ENCODE measurements at places on chromosomes 2 and 18.
A peak's percentile ranks its signal among the peaks of the same experiment; 100 is the strongest.

GRCh38 chr2:240905176-240905781 lies 857 bp upstream of the CROCC2 start:
- no peaks in the 10 kb centered on the region for H3K4me1 ChIP-seq
- peaks cover 20% of the 10 kb centered on the region for H3K27me3 ChIP-seq
- DNase-seq, result no peak
- H3K27ac ChIP-seq, result no peak overlapping the region

GRCh38 chr2:230910546-230911177 lies 14.4 kb downstream of the GPR55 start:
- peaks cover 18% of the 10 kb centered on the region for H3K4me1 ChIP-seq
- peaks cover 3% of the 10 kb centered on the region for H3K36me3 ChIP-seq
- DNase-seq, result no peak

- no peak overlapping the region for H3K27ac ChIP-seq
- H3K27me3 ChIP-seq, result peaks cover 18% of the 10 kb centered on the region
- DNase-seq, result no peak
- no peaks in the 10 kb centered on the region for H3K4me1 ChIP-seq
- no peak overlapping the region for H3K4me3 ChIP-seq
- H3K36me3 ChIP-seq, result no peaks in the 10 kb centered on the region
These were observed 88.7 kb downstream of the ASB1 start for GRCh38 chr2:238515377-238515776.

DNA sequence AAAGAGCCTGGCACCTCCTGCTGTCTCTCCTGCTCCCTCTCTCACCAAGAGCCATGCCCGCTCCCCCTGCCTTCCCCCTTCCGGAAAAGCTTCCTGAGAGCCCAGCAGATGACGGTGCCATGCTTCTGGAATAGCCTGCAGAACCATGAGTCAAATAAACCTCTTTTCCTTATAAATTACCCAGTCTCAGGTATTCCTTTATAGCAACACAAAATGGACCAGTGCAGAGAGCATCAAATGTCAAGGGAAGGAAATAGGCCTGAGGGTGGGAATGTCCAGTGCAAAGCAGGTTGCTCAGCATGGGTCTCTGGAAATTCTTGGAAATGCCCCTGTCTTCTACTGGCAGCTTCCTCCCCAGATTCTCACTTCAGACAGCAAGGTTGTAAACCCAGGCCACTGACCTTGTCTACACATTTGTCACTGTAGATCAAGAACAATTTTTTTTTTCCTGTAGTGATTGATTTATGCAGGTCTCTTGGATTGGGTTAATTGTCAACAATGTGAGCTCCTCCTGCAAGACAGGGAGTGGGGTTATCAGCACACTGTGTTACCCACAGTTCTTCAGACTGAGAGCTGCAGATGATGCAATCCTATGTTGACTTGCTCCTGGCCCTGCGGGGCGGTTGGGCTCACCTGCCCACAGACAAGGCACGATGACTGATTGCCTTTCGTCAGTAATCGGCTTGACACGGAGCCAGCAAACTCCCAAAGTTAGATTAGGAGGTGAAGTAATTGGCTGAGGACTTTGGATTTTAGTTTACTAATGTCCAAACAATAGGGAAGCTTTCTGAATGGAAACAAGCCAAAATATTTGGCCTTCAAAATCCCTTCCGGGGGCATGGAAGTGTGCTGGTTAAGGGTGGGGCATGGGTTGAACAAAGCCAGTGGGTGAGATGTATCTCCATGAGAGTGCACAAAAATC lies 5.4 kb upstream of the BOD1L2 start:
- no peak for DNase-seq
- no peaks in the 10 kb centered on the region for H3K36me3 ChIP-seq
- H3K4me3 ChIP-seq, result no peak overlapping the region
- H3K27ac ChIP-seq, result no peak overlapping the region
- no peaks in the 10 kb centered on the region for H3K4me1 ChIP-seq
- H3K27me3 ChIP-seq, result peaks cover 8% of the 10 kb centered on the region

GRCh38 chr2:199144036-199144435 lies 313.7 kb downstream of the SATB2 start:
- no peaks in the 10 kb centered on the region for H3K36me3 ChIP-seq
- H3K4me3 ChIP-seq, result no peak overlapping the region
- no peak overlapping the region for H3K27ac ChIP-seq
- no peak for DNase-seq

- DNase-seq, result no peak
- peaks cover 8% of the 10 kb centered on the region for H3K36me3 ChIP-seq
- peaks cover 5% of the 10 kb centered on the region for H3K27me3 ChIP-seq
- H3K4me1 ChIP-seq, result peaks cover 18% of the 10 kb centered on the region
These were observed 35.0 kb downstream of the TTC32 start for GRCh38 chr2:19866771-19867170.

DNA sequence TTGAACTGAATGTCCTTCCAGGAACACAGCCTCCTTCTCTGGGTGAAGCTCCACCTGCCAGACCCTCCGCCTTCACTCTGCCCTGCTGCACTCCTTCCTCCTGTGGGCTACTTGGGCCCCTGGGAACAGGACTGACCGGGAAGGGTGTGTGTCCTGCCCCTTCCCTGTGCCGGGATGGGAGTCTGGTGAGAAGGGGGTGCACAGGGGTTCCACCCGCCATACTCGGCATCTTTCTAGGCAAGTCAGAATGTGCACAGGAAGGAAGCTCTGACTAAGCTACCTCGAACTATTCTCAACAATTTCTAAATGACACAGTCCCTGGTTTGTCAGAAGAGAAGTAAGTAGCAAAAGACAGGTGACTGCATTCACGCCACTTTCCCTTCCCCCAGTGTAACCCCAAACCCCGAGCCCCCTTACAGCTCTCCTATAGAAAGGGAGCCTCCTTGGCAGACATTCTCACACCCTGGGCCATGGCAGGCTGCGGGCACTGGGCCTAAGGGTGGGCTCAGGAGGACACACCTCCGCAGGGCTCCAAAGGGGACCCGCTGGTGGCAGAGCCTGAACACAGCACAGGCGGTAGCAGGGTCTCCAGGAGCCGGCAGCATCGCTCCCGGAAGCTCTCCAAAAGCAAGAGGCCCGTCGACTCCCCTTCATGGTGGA lies 184.1 kb downstream of the HDAC4 start:
- peak overlapping the region; percentile 92 for H3K27ac ChIP-seq
- no peaks in the 10 kb centered on the region for H3K36me3 ChIP-seq

GRCh38 chr2:13652531-13653313 lies 936.0 kb downstream of the TRIB2 start:
- H3K4me1 ChIP-seq, result no peaks in the 10 kb centered on the region
- no peak overlapping the region for H3K27ac ChIP-seq
- H3K36me3 ChIP-seq, result no peaks in the 10 kb centered on the region
- DNase-seq, result no peak

- peaks cover 42% of the 10 kb centered on the region for H3K27me3 ChIP-seq
- no peak overlapping the region for H3K4me3 ChIP-seq
- no peak overlapping the region for H3K27ac ChIP-seq
- H3K4me1 ChIP-seq, result no peaks in the 10 kb centered on the region
- H3K36me3 ChIP-seq, result peaks cover 5% of the 10 kb centered on the region
These were observed 171.5 kb downstream of the TNS1 start for GRCh38 chr2:217831306-217831705.

DNA sequence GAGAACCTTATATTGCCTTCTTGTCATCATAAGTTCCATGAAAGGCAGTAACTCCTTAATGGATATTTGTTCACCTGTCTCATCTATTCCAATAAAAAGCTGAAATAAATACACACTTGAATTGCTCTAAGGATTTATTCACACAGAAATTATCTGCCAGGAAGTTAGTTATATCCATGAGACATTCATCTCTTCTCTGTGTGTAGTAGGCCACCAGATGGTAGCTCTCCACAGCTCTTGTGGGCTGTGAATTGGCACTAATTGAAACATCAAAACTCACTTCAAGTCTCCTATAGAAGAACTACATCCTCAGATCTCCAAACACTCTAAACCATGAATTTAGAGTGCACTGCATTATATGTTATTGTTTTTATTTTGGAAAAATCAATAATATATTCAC lies 189.6 kb downstream of the DSC3 start:
- H3K4me1 ChIP-seq, result no peaks in the 10 kb centered on the region
- H3K27ac ChIP-seq, result no peak overlapping the region
- no peaks in the 10 kb centered on the region for H3K36me3 ChIP-seq
- no peak for DNase-seq

DNA sequence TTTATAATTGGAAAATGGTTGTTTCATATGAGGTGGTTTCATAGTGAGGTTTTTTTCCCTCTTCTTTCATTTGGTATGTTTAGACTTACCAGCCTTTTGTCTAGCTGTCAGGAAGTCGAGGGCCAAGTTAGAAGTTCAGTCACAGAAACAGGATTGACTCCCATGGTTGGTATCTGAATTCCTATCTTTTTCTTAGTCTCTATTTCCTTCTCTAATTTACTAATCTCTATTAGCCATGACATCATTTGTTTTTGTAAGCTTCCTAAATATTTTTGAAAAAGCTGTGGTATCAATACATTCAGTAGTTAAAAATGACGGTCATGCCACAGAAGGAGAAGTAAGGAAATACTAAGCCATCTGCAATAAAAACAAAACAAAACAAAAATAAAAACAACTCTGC lies 206.9 kb downstream of the CCDC85A start:
- no peak overlapping the region for H3K4me3 ChIP-seq
- no peaks in the 10 kb centered on the region for H3K4me1 ChIP-seq
- no peaks in the 10 kb centered on the region for H3K36me3 ChIP-seq
- DNase-seq, result no peak
- no peak overlapping the region for H3K27ac ChIP-seq
- no peaks in the 10 kb centered on the region for H3K27me3 ChIP-seq

- peaks cover 6% of the 10 kb centered on the region for H3K4me1 ChIP-seq
- no peak overlapping the region for H3K4me3 ChIP-seq
- H3K27ac ChIP-seq, result no peak overlapping the region
These were observed 99.6 kb downstream of the ADD2 start for GRCh38 chr2:70668432-70668831.

DNA sequence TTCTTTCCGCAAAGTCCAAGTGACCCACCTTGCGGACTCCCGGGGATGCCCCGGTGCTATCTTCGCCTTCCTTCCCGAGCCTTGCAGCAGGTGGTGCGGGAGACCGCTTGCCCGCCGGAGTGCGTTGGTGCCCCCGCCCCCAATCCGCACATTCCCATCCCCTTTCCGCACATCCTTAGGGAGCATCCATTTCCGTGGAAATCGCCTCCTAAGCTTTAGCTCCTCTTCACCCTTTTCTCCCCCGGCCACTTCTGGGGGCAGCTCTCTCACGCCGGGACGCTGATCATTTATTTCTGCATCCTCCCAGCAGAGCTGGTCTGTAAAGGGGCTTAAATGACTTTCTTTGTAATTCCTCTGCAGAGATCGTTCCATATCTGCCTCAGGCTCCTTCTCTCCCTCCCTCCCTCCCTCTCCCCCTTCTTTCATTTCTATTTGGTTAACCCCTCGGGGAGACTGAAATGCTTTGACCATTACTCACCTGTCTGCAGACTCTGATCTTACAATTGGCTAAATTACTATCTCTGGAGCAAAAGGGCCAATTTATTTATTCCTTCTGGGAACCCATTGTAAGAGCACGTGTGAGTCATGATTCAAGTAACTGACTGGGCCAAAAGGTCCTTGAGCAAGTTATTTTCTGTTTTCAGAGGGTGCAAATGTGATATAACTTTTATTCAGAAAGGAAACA lies 1.3 kb upstream of the LYPD1 start:
- no peaks in the 10 kb centered on the region for H3K4me1 ChIP-seq
- H3K27me3 ChIP-seq, result peaks cover 27% of the 10 kb centered on the region
- no peaks in the 10 kb centered on the region for H3K36me3 ChIP-seq
- no peak overlapping the region for H3K4me3 ChIP-seq
- H3K27ac ChIP-seq, result no peak overlapping the region

DNA sequence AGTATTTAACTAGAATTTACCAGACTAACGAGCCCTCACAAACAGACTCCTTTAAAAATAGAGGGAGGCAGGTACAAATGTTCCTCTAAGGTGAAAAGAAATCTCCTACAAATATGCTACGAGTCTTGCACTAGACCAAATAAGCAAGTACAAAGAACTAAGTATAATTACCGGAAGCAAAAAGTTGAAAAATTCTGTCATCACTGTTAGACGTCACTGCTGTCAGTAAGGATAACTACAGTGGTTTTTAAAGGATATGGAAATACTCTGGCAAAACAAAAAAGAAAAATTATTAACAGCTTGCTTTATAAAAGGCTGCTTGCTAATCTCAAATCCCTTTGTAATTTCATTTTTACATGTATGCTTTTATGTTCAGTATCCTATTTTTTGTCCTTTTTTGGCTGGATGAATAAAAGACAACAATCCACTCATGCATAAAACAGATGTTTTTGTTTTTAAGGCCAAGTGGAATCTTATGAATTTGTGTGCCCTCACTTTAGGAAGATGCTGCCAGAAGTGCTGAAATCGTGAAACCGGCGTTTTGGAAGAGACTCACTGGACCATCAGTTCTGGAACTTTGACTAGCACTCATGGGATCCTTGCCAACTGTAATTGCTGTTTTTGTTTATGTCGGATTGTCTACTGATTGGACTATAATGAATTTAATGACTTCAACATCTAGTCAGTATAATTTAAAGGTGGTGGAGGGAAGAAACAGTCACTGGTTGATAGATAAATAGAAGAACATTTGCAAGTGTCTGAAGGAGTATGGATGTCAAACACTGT lies 6.7 kb downstream of the ZNF521 start:
- no peak for DNase-seq
- no peaks in the 10 kb centered on the region for H3K36me3 ChIP-seq
- H3K27ac ChIP-seq, result no peak overlapping the region
- peaks cover under 1% of the 10 kb centered on the region for H3K4me1 ChIP-seq
- H3K27me3 ChIP-seq, result peaks cover 26% of the 10 kb centered on the region

- H3K4me3 ChIP-seq, result no peak overlapping the region
- no peaks in the 10 kb centered on the region for H3K36me3 ChIP-seq
- H3K4me1 ChIP-seq, result peaks cover 3% of the 10 kb centered on the region
- no peak overlapping the region for H3K27ac ChIP-seq
- DNase-seq, result no peak
- peaks cover 15% of the 10 kb centered on the region for H3K27me3 ChIP-seq
These were observed 294.2 kb downstream of the NDUFA10 start for GRCh38 chr2:239730897-239731296.

- no peak overlapping the region for H3K27ac ChIP-seq
- no peak overlapping the region for H3K4me3 ChIP-seq
- H3K36me3 ChIP-seq, result peaks cover 6% of the 10 kb centered on the region
- no peaks in the 10 kb centered on the region for H3K4me1 ChIP-seq
These were observed 182.7 kb upstream of the SIX2 start for GRCh38 chr2:45191976-45192375.

DNA sequence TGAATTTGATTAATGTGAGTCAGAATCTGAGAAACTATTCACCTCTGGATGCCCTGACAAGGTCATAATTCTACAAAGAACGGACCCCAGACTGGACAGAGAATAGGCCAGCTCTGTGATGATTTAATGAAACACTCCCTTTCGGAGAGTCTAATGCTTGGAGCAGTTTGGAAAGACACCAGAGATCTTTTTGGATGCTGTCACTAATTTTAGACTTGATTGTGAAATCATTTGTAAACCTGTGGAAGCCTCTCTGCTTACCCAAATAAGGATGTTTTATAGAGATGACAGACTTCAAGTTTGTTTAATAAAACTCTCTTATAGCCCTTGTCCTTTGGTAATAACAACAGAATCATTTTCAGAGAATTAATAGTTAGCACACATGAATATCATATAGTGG lies 83.5 kb downstream of the MYL12B start:
- DNase-seq, result no peak
- peaks cover 22% of the 10 kb centered on the region for H3K27me3 ChIP-seq
- H3K27ac ChIP-seq, result no peak overlapping the region
- H3K4me3 ChIP-seq, result no peak overlapping the region

- no peak overlapping the region for H3K27ac ChIP-seq
- H3K4me3 ChIP-seq, result no peak overlapping the region
- H3K36me3 ChIP-seq, result peaks cover 3% of the 10 kb centered on the region
- no peak for DNase-seq
- peaks cover 6% of the 10 kb centered on the region for H3K4me1 ChIP-seq
These were observed 33.8 kb downstream of the ZNF519 start for GRCh38 chr18:14098428-14098827.

Measured in effector memory CD8-positive, alpha-beta T cell (primary cell).